ENCODE measurements at places on chromosomes 6 and 20. TPM values are rescaled to one million over a fixed set of nuclear protein-coding genes. Genes with fewer than 3 reads are reported as not detected.

DNA sequence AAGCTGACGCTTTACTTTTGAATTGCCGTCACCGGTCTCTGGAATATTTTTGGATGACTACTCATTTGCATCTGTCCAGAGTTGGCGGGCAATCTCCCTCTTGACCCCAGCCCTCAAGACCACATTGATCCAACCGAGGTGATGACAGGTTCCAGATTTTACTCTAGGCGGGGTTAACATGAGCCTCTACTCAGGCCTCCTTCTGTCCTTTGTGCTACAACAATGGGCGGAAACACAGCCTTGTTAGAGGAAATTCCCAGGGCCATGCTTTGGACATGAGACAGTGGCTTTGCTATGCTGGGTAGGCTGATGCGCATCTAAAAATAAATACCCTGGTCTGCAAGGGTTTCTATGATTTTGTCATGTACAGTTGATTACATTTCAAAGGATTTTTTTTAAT is 27.0 kb upstream of the ADGRF5 start:
- H3K4me3 ChIP-seq: no peak overlapping the region
- H3K36me3 ChIP-seq: no peaks in the 10 kb centered on the region
- H3K27ac ChIP-seq: no peak overlapping the region
- no peak for DNase-seq
- no peaks in the 10 kb centered on the region for H3K4me1 ChIP-seq

- H3K27me3 ChIP-seq: no peaks in the 10 kb centered on the region
- no peak overlapping the region for H3K27ac ChIP-seq
- peaks cover 37% of the 10 kb centered on the region for H3K36me3 ChIP-seq
- no peak overlapping the region for H3K4me3 ChIP-seq
These were observed 5.5 kb downstream of the SIRT5 start for GRCh38 chr6:13579911-13580310.

The TREM2 gene
- total RNA-seq: 0.49 TPM

GRCh38 chr6:34645627-34646026 is 50.9 kb downstream of the ILRUN start:
- H3K4me1 ChIP-seq: peaks cover 15% of the 10 kb centered on the region
- H3K27ac ChIP-seq: no peak overlapping the region
- no peaks in the 10 kb centered on the region for H3K27me3 ChIP-seq
- no peak for DNase-seq

The BMP2 gene
- total RNA-seq: not detected

The ADGRG6 gene
- 2.4 TPM for total RNA-seq

DNA sequence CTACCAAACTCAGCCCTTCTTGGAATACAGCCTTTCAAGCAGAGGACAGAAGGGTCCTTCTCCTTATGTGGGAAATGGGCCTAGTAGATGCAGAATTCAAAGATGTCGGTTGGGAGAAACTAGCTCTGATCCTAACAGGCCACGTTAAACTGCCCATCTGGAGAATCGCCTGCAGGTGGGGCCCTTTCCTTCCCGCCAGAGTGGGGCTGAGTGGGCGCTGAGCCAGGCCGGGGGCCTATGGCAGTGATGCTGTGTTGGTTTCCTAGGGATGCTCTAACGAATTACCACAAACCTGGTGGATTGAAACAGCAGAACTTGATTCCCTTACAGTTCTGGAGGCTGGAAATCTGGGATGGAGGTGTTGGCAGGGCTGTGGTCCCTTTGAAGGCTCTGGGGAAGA is 9.1 kb downstream of the MAPK13 start:
- peak overlapping the region; percentile 72 for H3K27ac ChIP-seq
- DNase-seq: no peak
- H3K4me1 ChIP-seq: peaks cover 6% of the 10 kb centered on the region
- no peaks in the 10 kb centered on the region for H3K27me3 ChIP-seq

The NNAT gene
- not detected for total RNA-seq

DNA sequence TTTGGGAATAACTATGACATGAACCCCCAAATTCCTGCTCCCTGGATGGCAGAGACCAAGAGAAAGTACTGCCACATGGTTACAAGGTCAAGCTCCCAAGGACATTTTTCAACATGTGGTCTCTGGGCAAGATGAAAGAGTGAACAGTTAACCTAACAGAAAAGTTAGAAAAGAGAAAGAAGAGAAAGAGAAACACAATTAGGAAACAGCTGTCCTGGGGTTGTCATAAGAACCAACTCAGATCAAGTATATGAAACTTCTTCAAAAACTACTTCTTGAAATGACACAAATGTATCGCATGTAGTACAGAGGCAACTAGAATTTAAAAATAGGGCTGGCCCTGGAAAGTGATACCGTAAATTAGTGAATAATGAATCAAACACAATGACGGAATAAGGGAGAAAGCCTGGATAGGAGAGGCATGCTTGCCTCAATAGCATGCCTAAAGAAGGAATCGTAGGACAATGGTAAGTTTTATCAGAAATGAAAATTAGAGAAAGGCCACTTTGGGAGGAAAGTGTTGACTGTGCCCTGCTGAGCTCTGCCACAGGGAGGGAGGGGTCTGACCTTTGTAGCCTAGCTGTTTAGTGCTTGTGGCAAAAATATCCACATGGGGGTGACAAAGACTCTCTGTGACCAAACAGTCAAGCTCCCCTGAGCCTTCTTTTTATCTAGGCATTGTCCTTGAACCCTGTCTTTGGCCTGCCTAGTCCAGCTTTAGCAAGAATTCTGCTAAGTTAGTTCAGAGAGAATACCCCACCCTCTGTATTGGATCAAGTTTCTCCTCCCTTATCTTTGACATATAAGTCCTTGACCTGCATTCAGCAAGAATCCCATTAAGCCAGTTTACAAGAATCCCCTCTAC is 4.3 kb upstream of the DCBLD1 start:
- peaks cover 12% of the 10 kb centered on the region for H3K4me1 ChIP-seq
- no peak overlapping the region for H3K4me3 ChIP-seq
- peaks cover 18% of the 10 kb centered on the region for H3K27me3 ChIP-seq

- H3K36me3 ChIP-seq: peaks cover 12% of the 10 kb centered on the region
- H3K27me3 ChIP-seq: no peaks in the 10 kb centered on the region
- peaks cover 12% of the 10 kb centered on the region for H3K4me1 ChIP-seq
- no peak for DNase-seq
These were observed 31.3 kb downstream of the TTI1 start for GRCh38 chr20:38001981-38002380.

Data from naive thymus-derived CD8-positive, alpha-beta T cell (primary cell).